ENCODE measurements at places on chromosomes 6 and 20.

GRCh38 chr6:86856937-86857563 lies 80.3 kb upstream of the HTR1E start:
- DNase-seq: peak; percentile 3

DNA sequence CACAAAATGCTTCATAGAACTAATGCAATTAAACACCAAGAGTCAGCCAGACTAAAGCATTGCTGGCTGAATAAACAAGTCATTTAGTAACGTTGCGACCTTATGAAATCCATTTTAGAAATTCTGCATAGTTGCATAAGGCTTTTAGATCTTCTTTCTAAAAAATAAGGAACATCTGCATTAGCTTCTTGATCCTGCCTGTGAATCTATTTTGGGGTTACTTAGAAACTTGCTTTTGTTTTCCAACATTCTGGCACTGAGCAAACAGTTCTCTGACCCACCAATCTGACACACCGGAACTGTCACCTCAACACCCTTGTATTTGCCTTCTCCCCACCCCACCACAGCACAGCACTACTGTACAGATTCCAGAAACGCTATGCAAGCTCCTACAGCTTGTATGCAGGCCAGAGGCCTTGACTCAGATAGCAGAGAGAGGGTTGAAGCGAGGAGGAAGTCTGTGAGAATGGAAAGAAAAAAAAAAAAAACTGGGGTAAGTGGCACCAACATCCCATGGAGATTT lies 55.0 kb downstream of the KIF13A start:
- DNase-seq: no peak

GRCh38 chr6:44217332-44218143 lies 812 bp downstream of the MYMX start:
- DNase-seq: no peak

DNA sequence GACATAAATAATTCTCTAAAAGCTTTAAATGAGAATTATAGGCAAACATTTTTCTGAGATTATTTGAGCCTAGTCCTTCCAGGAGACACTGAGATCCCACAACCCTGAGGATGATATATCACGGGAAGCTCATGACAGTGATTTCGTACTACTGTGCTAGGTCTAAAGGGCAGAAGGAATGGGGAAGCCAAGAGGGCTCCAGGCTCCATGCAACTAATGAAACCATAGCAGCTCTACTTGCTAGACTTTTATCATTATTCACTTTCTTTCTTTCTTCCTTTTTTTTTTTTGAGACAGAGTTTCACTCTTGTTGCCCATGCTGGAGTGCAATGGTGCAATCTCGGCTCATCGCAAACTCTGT lies 57.3 kb upstream of the SGK1 start:
- no peak for DNase-seq
